ENCODE measurements at places on chromosomes 13 and 19.

- DNase-seq = no peak
Observed at GRCh38 chr19:7894612-7895309, 6.5 kb downstream of the LRRC8E start.

DNA sequence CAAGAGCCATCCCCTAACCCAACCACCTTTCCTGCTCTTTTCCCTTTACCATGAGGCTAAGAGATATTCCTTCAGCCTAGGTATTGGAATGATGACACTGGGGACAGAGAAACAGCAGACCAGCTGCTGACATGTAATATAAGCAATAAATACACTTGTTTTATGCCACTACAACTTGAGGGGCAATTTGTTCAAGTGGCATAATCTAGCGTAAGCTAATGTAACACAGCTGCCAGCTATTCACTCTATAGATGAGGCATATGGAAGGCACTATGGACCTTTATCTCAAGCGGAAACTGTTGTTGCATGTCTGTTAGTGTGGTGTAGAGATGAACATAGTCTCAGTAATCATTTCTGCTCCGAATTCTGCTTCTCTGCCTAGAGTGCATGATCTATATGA, 111.1 kb downstream of the STARD13 start:
- no peak for DNase-seq

DNA sequence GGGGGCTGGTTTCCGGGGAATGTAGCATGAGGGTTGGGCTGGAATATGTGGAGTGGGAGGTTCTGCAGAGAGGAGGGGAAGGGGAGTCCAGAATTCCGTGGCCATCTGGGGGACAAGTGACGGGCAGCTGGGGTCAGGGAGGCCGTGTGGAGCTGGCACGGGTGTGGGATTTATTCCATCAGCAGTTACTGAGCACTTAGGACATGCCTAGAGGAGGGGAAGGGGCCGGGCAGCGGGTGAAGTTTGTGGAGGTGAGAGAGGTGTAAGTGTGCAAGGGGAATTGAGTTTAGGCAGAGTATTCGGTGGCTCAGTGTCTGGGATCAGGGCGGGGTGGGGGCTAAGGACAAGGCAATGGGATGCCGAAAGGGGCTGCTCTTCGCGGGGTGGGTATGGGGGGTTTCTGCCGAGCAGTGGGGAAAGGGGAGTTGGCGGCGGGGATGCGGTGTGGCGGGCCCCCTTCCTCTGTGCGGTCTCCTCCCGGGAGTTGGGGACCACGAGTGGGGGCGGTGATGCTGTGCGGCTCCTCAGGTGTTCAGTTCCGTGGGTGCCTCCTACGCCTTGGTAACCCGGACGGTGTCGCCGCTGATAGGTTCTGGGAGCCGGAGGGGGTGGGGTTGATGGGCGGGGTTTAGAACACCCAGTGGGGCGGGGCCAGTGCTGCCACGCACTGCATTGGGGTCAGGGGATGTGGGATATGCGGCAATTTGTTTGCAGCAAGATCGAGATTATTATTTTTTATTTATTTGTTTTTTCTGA, 5.4 kb downstream of the CCDC61 start:
- DNase-seq = peak; percentile 77

DNA sequence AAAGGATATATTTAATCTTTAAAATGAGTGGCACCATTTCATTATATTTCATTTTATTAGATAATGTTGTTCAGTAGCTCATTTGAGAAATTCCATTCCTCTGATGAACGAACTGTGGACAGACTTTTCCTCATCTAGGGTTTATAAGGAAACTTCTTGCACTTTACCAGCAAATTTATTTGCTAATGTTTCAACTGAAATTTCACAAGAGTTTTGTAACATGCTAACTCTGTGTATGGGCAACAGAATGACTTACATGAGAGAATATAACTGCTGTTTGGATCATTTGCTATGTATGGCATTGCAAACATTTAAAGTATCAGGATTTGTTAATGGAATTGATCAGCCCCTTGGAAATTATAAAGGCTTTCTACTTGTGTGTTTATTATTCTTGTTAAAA, 3.7 kb upstream of the IRS2 start:
- DNase-seq = no peak

DNA sequence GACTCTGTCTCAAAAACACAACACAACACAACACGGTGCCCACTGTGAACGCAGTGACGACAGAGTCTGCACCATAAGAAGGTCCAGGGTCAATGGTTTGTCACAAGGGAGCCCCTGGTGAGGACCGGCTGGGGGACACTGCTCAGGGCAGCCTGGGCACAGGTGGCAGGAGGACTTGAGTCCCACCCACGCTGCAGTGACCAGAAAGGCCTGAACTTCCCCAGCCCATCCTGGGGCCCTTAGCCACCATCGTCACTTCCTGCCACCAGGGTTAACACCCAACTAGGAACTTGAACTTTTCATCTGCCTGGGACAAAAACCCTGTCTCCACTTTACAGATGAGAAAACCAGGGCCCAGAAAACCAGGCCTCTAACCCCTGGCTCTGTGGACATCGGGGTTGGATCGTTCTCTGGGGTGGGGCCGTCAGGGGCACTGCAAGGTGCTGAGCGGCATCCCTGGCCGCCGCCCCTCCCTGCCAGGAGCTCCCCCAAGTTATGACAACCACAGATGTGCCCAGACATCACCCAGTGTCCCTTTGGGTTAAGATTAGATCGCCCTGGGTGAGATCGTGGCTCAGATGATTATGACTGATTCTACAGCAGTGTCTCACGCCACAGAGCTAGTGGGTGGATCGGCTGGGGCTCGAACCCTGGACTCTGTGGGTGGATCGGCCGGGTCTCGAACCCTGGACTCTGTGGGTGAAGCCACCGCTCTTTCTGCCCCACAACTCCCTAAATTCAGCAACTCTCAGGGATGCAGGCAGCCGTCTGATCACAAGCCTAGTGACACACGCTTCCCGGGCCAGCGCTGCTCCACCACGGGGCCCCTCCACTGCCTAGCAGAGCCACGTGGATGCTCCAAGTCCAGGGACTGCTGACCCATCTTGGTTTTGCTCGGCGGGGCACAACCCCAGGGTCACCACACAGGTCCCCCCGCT, 14.0 kb downstream of the MOB3A start:
- peak; percentile 53 for DNase-seq

DNA sequence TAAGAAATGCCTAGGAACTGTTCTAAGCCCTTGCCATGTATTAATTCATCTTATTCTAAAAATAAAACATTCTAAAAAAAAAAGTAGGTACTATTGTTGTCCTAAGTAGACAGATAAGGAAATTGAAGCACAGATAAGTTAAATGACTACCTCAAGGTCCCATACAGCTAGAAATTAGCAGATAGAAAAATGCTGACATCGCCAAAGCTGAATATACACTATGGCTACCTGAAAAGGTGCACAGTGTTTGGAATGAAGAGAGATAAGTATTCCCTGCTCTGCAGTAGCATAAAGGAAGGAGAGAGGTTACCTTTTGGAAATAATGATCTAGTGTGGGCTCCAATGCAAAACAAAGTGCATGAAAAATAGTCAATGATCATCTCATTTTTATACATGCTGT, 65.3 kb downstream of the DCT start:
- DNase-seq = no peak

- DNase-seq = no peak
Observed at GRCh38 chr13:79637133-79637763, 156.3 kb downstream of the NDFIP2 start.

DNA sequence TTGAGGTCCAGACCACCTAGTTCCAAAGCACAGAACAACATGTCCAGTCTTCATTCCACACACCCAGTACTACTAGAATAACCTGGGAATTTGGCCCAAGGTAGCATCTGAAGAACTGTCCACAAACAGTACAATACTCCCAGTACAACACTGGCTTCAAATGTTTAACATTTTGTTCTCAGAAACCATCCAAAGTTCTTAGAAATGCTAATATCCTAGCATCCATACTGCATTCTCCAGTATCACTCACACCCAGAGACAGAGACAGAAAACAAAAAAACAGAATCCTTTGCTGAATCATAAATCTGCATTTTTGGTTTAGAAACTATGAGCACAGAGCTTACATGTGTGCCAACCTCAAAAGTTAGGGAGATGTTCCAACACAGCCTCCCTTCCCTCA, 490.8 kb downstream of the FOXO1 start:
- no peak for DNase-seq

- no peak for DNase-seq
Observed at GRCh38 chr19:4042064-4042730, 24.5 kb downstream of the ZBTB7A start.

DNA sequence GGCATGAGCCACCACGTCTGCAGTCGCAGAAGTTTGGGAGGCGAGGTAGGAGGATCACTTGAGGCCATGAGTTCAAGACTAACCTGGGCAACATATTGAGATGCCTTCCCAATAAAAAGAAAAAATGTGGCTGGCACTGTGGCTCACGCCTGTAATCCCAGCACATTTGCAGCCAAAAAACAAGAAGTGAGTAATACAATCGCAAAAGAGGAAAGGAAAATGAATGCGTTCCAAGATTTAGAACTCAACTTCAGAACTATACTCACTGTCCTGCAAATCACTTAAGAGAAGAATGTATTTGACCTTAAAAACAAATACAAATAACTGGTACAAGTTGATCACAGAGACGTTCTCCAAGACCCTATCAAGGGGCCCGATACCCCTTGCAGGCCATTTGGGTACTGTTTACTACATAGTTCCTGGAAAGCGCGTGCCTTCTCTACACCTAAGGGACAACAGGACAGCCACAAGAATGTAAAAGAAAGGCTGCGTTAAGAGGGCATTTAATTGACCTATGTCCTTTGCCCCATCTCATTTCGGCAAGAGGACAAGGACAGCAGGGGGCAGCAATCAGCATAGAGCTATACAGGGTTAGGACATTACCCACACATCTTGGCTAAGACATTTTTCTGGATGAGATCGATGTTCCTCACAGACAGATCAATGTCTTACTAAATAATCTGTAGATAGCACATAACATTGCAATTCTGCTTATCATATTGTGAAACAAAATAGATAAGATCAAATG, 41.3 kb downstream of the FLT3 start:
- peak; percentile 34 for DNase-seq

- DNase-seq = no peak
Observed at GRCh38 chr19:44807652-44808462, 1.0 kb upstream of the BCAM start.

DNA sequence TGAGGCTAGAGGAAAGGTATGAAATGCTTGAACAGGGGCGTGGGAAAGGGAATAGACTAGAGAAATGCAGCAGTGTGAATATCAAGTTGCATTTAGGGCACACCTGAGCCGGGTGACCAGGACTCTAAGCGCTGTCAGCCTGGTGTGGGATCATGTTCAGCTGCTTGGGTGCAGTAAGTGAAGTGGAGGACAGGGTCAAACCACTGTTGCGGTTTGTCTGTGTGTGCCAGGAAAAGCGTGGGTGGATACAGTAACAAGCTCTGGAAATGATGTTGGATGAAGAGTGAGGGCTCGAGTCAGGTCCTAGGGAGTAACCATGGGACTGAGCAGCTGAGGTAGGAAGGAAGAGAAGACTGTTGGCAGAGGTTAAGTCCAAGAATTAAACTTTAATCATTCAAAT, 15.8 kb downstream of the DGKH start:
- DNase-seq = no peak

GRCh38 chr19:1762243-1763117, 9.2 kb downstream of the ONECUT3 start:
- no peak for DNase-seq

DNA sequence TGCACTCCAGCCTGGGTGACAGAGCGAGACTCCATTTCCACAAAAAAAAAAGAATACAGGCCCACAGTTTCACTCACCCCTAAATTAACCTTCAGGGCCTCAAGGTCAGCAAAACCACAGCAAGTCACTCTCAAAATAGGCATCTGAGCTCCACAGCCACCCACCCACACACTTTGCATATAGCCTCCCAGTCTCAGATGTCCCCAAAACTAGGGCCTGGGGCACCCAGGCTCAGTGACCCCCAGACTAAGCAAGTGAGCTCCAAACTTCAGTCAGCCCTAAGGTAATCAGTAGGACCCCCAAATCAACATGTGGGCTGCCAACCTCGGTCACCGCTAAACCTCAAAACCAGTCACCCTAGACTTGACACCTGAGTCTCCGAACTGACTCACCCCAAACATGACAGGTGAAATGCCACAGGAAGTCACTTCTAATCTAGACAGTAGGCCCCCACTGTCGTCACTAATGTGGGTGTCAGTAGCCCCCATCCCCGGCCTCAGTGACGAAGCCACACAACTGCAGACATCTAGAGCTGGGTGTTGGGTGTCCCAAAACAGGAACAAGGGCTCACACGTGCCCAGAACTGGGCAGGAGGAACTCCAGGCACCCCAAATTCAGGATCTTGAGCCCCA, 13.9 kb downstream of the RABAC1 start:
- DNase-seq = peak; percentile 94

DNA sequence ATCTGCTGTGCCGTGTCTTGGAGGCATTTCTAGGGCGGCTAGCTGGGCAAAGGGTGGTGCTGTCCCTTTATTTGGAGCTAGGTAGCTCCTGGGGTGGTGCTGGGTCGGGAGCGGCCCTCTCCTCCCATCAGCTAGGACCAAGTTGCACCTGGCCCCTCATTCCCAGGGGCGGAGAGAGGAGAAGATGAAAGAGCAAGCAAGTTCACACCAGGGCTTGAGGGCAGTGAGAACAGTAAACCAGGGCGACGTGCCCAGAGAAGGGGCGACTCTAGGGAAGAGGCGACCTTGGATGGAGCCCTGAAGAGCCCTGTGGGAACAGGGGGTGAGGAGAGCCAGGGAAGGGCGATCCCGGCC, 17.0 kb upstream of the KCNN1 start:
- no peak for DNase-seq

- DNase-seq = peak; percentile 63
Observed at GRCh38 chr13:80342471-80343371, 1.8 kb upstream of the SPRY2 start.

- no peak for DNase-seq
Observed at GRCh38 chr19:1752757-1753728, at the start of gene ONECUT3. ONECUT3 (plus strand) TSS chr19:1753506; CDS start chr19:1753663, 157 bp downstream.

DNA sequence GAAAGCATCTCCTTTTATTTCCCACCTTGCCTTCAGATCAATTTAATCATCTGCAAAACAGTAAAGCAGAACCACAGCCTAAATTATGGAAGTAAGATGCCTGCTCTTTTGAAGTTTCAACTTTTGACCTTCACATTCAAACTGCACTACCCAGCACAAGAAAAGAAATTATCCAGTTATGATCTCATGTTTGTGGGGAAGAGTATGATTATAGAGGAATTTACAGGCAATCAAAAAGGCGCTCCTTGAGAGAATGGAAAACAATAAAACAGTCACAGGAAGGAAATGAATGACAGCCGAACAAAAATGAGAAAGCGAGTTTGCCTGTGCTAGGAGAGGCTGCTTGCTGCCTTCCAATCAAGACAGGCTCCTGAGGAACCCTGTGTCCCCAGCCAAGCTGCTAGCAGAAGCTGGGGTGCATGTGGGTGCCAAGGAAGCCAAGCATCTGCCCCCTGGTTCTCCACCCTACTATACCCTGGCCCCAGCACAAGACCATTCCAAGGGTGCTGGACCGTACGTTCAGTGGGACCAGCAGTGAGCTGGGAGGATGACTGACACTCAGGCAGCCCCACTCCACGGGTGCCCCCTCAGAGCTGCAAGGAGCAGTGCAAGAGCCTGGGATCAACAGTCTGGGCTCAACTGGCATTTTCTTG, 47.8 kb downstream of the PEPD start:
- DNase-seq = no peak

DNA sequence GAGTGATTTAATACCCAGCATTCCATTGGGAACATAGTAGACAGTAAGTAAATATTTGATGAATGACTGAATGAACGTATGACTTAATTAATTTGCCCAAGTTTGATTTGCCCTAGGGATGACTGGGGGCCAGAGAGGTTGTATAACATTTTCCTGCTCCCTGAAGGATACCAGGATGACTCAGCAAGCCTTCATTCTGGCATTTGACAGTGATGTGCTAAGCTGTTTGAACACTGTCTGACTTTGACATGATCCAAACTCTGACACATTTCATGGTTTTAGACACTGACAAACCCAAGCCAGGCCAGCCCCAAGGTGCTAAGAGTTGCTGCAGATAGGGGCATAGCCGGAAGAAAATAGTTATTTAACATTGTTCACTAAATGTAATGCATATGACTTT, 53.4 kb upstream of the KLF12 start:
- no peak for DNase-seq
